Naive thymus-derived CD8-positive, alpha-beta T cell (primary cell): ENCODE measurements at places on chromosomes 12 and 14. TPM values are rescaled to one million over a fixed set of nuclear protein-coding genes. Genes with fewer than 3 reads are reported as not detected.
A peak's percentile ranks its signal among the peaks of the same experiment; 100 is the strongest.

GRCh38 chr14:55950135-55950534, 168.1 kb upstream of the PELI2 start:
- no peak for DNase-seq

The STAT2 gene
- total RNA-seq: 161 TPM

The SERPINA12 gene
- total RNA-seq: not detected

- no peak for DNase-seq
Measured at GRCh38 chr14:101066826-101067510, 163.4 kb upstream of the RTL1 start.

DNA sequence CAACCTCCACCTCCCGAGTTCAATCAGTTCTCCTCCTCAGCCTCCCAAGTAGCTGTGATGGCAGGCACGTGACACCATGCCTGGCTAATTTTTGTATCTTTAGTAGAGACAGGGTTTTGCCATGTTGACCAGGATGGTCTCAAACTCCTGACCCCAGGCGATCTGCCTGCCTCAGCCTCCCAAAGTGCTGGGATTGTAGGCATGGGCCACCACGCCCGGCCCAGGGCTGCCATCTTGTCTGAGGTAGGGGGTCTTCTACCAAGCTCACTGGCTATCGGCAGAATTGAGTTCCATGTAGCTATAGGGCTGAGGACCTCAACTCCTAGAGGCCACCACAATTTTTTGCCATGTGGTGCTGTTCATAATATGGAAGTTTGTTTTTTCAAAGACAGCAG, 115.6 kb downstream of the EGLN3 start:
- DNase-seq: no peak

The SERPINA9 gene
- not detected for total RNA-seq

- DNase-seq: no peak
Measured at GRCh38 chr12:5177096-5177495, 133.4 kb downstream of the KCNA5 start.

DNA sequence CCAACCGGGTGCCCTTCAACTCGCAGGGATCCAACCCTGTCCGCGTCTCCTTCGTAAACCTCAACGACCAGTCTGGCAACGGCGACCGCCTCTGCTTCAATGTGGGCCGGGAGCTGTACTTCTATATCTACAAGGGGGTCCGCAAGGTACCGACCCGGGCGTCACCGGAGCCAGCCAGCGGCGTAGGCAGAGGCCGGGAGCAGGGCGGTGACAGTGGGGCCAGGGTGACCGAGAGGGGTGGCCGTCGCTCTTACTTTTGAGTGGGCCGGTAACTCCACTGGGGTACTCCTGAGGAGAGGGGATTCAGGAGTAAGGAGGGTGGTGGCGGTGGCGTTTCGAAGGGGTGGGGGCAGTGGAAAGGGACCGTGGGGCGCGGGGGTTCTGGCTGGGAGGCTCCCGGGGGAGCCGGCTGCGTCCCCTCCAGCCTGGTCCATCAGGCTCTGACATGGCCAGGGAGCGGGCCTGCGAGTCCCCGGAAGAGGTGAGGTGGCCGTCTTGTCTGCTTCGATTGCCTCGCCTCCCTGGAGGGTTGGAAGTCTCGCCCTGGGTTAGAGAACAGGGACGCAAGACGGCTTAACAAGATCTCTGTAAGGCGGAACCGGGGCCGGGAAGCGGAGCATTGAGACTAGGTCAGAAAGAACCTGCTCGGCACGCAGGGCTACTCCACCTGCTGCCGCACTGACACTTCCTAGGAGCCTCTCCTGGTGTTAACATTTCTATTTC, 491 bp downstream of the WDR20 start:
- DNase-seq: peak; percentile 15

The COX8C gene
- not detected for total RNA-seq

The VRTN gene
- not detected for total RNA-seq

DNA sequence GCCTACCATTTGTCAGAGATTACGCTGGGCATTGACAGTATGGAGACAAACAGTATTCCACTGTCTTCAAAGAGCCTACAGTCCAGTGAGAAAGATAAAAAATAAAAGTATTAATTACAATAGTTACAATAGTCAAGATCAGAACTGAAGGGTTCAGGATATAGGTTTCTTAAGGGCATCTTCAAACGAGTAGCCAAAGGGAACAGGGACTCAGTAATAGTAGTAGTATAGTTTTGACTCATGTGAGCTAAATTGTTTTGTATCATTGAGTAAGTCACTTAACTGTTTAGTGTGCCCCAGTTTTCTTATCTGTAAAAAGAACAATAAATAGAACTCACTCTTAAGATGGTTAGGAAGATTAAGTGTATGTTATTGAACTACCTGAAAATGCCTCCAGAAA, 123.6 kb downstream of the METTL25 start:
- DNase-seq: no peak

GRCh38 chr12:6647083-6647604, at the start of gene ACRBP:
TSS of gene ACRBP (minus strand) at chr12:6647432. CDS start at chr12:6647366, 66 bp downstream.
- DNase-seq: no peak

GRCh38 chr12:93390549-93391297, 13.0 kb downstream of the NUDT4 start:
- DNase-seq: no peak

DNA sequence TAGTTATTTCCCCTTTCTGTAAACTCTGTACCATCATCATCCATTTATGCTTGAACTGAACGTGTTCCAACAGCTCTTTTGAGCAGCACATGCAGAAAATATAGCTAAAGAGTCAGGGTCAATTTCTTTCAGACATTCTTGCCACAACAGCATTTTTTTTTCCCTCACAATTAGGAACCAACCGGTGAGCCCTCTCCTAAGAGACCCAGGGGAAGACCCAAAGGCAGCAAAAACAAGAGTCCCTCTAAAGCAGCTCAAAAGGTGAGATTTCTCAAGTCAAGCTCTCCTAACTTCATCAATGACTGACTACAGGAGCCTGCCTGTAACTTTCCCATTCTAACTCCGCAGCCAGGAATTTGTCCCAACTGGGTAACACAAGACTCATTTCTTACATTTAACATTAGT, 3.5 kb downstream of the HMGA2 start:
- no peak for DNase-seq

DNA sequence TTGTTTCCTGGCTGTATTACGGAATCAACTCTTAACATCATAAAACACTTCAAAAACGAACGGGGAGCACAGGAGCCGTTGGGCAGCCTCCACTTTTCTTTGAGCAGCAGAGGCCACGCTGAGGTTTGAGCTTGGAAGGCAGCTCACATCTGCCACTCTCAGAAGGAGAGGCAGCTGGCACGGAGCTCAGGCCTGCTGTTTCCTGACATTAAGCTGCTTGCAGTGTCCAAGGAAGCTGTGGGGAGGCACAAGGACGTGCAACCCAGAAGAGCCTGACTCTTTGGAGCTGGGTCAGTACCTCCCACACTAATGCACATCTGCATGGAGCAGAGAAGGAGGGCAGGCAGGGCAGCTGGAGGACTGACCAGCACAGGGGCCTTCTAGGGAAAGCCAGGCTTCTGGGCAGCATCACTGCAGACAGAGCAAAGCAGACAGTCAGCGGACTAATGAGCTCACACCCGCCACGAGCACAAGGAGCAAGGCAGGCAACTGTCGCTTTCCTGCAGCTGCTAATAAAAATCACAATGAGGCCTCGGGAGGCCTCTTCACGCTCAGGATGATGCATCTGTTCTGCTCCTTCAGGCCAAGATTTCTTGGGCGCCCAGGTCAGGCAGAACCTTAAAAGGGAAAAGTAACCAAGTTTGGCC, 211.1 kb downstream of the GLT1D1 start:
- no peak for DNase-seq

DNA sequence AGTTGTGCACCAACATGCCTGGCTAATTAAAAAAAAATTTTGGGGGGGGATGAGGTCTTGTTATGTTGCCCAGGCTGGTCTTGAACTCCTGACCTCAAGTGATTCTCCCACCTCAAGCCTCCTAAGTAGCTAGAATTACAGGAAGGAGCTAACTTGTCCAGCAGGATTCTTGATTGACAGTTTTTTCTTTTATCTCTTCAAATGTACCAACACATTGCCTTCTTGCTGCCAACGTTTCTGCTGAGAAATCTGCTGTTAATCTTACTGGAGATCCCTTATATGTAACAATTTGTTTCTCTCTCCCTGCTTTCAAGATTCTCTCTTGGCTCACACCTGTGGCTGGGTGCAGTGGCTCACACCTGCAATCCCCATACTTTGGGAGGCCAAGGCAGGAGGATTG, 22.4 kb upstream of the MARK3 start:
- DNase-seq: no peak

The DCN gene
- not detected for total RNA-seq

DNA sequence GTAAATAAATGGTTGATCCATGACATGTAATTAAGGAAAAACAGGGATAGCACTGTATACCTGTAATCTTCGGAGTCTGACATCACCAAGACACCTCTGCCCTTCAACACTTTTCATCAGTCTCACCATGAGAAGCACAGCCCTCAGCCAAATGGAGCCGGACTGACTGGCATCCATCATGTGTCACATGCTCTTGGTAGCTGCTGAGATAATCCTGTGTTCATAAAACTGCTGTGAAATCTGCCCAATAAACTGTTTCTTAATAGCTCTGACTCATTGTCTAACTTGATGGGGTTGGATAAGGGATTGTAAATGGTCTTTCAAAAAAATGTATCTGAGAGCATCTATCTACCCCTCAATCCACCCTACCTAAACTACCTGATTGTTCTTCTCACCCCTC, 33.6 kb downstream of the KCNH5 start:
- no peak for DNase-seq

The IFNG-AS1 gene
- 0.88 TPM for total RNA-seq

DNA sequence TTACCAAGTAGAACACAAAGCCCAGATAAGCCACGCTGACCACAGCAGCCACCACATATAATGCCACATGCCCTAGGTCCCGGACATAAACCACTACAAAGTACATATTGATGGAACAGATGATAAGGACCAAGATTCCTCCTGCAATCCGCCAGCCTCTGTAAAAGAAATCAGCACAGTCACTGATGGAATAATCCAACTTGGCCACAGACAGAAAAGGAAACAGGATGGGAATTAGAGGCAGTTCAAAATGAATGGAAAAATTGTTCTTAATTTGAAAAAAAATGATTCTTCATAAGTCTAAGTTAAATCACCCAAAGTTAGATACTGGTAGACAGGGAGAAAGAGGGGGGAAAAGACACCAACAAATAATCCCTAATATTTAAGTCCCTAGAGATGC, 35.4 kb downstream of the SLC11A2 start:
- no peak for DNase-seq

GRCh38 chr12:15956413-15957185, 45.5 kb downstream of the DERA start:
- DNase-seq: no peak

GRCh38 chr14:54127526-54127925, 170.9 kb upstream of the BMP4 start:
- DNase-seq: no peak

The CLEC1B gene
- total RNA-seq: not detected

The OR5AU1 gene
- total RNA-seq: not detected

GRCh38 chr12:84804691-84805473, 107.7 kb downstream of the SLC6A15 start:
- DNase-seq: no peak

DNA sequence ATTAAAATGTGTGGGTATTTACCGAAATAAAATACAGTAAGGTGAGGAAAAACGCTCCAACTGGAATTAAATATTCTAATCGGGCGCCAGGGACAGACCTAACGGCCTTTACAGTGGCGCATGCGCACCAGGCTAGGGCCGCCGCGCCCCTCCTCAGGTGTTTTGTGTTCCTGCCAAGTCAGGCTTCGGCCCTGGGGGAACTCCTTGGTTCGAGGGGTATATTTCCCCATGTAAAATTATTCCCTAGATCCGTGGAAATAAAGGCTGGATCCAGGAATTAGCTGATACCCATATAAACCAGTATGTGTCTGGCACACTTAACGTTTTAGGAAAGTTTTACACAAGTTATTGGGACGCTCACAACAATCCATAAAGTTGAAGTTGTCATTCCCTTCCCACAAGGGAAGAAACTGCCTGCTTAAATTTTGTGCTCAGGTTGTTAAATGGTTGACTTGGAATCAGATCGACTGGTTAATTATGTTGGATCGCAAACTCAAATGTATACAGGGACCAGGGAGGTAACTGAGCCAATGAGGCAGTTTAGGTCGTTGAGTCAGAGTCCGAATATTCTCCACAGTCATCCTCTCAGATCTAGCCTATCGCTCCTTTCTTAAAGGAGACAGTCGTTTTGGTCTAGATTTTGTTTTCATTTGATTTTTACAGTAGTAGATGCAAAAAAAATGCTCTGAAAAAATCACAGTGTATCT, 621 bp upstream of the ANAPC7 start:
- peak; percentile 91 for DNase-seq

DNA sequence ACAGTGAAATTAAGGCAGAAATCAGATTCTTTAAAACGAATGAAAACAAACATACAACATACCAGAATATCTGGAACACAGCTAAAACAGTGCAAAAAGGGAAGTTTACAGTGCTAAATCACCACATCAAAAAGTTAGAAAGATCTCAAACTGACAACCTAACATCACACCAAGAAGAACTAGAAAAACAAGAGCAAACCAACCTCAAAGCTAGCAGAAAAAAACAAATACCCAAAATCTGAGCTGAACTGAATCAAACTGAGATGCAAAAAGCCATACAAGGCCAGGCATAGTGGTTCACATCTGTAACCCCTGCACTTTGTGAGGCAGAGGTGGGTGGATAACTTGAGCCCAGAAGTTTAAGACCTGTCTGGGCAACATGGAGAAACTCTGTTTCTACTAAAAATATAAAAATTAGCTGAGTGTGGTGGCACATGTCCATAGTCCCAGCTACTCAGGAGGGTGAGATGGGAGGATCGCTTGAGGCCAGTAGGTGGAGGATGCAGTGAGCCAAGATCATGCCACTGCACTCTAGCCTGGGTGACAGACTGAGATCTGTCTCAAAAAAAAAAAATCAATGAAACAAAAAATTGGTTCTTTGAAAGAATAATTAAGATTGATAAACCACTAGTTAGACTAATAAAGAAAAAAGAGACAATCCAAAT, 33.2 kb upstream of the LDHB start:
- DNase-seq: no peak

The KRT79 gene
- total RNA-seq: not detected

DNA sequence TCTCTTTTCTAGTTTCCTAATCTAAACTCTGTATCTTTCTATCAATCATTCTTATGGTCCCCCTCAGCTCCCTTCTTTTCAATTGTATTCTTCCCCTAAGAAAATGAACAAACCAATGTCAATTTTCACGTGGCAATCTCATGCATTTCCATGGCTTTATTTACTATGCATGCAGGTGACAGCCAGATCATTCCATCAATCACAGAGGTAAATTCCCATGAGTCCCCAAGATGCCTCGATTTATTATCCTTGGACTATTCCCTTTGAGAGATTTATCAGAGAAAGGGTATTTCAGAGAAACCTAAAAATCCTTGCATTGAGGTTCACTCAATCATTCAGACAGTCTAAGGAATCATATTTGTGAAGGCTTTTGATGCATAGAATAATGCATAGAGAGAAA, 301.2 kb downstream of the DIO2 start:
- DNase-seq: no peak

- DNase-seq: no peak
Measured at GRCh38 chr14:94929354-94929753, 159.4 kb upstream of the GSC start.

GRCh38 chr12:95446506-95446900, 27.4 kb upstream of the METAP2 start:
- no peak for DNase-seq

- no peak for DNase-seq
Measured at GRCh38 chr14:70067810-70068209, 120.9 kb downstream of the SLC8A3 start.

The RHOJ gene
- total RNA-seq: not detected

The TSHR gene
- not detected for total RNA-seq

- no peak for DNase-seq
Measured at GRCh38 chr12:120259418-120260202, 5.9 kb downstream of the PXN start.

The ARHGAP9 gene
- total RNA-seq: 291 TPM

The KRT84 gene
- not detected for total RNA-seq
